ENCODE measurements at places on chromosomes 4 and X. TPM values are rescaled to one million over a fixed set of nuclear protein-coding genes. Genes with fewer than 3 reads are reported as not detected.

GRCh38 chr4:152585023-152585441 is 49.1 kb upstream of the FBXW7 start:
- no peak for DNase-seq

The BEND2 gene
- not detected for total RNA-seq

DNA sequence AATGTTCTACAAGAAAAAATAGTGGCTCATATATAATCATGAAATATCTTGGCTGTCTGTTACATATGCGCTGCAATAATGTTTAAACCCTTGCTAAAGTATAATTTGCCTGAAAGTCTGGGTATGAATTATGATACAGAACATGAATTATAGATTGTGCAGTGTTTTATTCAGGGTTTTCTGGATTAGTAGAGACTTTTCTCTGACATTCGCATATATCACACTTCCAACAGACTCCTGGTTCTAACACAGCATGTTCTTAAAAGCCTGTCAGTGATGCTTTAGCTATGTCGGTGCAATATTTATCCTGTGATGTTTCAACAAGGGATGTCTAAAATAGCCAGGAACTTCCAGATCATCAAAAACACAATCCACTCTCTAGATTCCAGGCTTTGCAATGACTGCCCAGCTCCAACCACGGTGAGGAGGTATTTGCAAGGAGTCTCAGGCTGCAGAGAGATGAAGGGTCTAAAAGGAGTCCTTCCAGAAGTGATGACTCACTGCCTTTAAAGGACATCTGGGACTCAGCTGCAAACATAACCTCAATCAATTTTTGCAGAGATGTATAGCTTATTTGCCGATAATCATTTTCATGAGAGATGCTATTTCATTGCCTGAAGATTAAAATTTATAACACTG is 69.4 kb downstream of the RWDD4 start:
- DNase-seq: peak; percentile 30

GRCh38 chrX:137550665-137551261 is 15.2 kb upstream of the ZIC3 start:
- no peak for DNase-seq

The CYP4V2 gene
- 0.34 TPM for total RNA-seq

The STK26 gene
- total RNA-seq: 21.3 TPM

DNA sequence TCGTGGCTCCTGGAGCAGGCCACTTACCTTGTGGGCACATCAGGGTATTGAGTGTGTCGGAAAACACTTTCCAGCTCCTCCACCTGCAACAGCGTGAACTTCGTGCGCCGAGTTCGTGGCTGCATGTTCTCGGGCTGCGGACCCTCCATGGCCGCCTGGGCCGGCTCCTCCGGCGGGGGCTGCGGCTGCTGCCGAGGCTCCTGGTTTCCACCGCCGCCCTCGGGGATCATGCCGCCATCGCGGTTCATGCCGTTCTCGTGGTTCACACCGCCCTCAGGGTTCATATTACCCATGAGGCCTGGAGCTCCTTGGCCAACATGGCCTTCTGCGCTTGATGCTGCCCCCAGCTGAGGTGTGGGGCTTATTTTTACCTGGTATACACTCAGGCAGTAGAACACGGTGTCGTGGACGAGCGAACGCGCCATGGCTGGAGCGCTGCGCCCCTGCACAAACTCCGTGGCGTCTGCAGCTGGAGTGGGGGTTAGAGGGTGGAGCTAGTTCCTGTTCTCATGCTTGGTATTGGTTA is at the start of gene RHOXF1:
Gene RHOXF1, minus strand, starts transcription at position 476 of the 526 bp plus-strand sequence. Its CDS starts 51 bp downstream, at position 425.
- no peak for DNase-seq

DNA sequence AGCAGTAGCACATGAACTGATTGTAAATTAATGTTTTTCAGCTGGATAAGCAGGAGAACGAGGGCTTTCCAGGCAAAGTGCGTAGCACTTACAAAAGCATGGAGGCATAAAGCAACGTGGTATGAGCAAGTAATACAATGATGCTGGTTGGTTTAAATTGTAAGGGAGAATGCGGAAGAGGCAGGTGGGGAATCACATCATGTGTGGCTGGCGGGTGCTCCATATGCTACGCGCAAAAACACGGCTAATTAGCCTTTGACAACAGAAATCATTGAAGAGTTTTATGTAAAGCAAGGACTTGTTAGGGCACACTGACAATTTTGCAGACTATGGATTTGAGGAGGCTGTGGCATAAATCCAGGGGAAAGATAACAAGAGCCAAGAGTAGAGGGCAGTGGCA is 14.6 kb downstream of the SYTL4 start:
- no peak for DNase-seq

GRCh38 chr4:26613237-26613636 is 29.4 kb downstream of the TBC1D19 start:
- DNase-seq: peak; percentile 12

- DNase-seq: no peak
Measured at GRCh38 chr4:7424553-7425111, 10.1 kb downstream of the PSAPL1 start.

DNA sequence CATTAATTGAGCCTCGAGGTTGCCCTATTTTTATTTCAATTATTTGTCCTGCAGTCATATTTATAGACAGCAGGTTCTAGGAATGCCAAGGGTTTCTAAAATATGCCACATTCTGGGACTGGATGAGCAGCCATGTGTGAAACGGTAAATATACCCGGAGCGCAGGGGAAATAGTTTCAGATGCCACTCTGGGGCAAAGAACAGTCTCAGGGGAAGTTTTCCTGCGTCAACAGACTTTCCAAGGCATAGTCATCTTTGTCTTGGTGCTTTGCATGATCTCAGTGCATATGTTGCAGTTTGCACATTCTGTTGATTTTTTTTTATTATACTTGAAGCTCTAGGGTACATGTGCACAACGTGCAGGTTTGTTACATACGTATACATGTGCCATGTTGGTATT is 71.0 kb downstream of the GPAT3 start:
- DNase-seq: no peak

The PLP1 gene
- total RNA-seq: not detected

DNA sequence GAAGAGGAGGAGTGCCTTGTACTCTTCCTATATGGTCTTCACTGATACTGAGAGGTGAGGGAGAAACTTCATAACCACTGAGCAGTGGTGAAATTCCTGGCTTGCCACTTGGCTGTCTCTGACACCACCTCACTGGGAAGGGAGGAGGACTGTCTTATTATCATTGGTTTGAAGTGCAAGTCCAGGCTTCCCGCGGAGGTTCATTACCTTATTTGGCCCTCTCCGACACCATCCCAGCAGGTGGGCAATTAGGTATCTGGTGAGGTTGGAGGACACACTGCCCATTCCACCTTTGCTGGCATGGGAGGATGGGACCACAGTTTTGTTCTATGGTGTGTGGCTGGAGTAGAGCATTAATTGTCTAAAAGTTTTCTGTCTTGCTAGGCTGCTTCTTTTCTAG is 206.1 kb downstream of the LHFPL1 start:
- no peak for DNase-seq
